ENCODE measurements at places on chromosomes 5 and 9.

DNA sequence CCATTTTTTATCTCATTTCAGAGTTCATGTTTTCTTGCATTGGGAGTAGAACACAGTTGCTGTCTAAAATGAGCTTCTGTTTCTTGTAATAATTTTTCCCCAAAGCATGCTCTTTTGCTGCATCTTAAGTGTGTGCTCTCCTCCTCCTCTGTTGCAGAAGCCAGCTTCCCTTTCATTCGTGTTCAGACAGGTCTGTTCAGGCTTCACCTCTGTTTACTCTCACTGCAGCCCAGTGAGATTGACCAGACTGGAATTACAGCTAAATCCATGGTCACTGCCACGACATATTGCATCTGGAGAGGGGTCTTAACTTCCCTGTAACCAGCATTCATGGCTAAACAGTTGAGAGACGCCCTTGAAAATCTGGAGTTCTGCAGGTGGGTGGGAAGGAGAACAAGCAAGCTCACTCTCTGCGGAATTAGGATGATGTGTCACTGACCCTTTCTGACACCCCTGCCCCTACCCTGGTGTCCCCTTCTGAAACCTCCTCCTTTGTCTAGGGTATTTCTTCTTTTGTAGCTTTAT is 223.2 kb downstream of the FSTL4 start:
- no peak for DNase-seq

DNA sequence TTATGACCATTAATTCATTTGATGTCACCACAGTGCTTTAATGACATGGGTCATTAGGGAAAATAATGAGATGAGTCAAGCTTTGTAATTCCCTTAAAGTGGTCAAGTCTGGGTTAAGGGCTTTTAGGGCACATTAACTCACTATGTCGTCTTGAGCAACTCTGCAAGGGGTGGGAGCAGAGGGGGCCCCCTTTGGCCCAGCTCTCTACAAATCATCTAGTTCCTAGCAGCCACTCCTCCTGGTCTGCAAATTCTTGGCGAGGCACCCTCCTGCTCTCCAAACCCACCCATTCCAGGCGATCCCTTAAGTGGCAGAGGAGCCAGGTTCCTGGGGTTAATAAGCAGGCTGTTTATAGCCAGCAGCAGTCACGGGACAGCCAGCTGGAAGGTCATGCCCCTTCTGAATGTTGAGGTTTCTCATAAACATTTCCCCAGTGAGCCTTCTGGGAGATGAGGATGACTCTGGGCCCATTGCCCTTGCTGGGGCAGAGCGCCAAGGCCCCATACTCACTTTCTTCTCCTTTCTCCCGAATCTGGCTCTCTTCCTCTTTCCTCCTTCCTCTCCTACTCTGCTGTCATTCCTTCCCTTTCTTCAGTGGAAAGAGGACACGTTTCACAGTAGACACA is 14.3 kb upstream of the GPX3 start:
- no peak for DNase-seq

DNA sequence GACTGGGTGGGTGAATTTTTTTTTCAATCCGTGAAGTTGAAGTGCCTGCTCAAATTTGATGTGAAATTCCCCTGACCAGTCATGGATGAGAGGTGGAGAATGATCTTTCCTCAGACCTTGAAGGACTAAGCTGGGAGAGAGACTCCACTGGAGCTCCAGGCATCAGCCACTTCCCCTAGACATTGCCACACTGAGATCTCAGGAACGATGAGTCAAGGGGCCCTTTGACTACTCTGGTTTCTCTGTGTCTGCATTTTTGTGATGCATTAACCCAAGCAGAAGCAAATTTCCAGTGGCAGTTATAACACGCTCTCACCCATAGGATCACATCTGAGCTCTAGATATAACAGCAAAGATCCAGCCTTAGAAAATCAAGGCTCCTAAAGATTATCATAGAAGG is 171.2 kb upstream of the KIF2A start:
- DNase-seq = no peak

DNA sequence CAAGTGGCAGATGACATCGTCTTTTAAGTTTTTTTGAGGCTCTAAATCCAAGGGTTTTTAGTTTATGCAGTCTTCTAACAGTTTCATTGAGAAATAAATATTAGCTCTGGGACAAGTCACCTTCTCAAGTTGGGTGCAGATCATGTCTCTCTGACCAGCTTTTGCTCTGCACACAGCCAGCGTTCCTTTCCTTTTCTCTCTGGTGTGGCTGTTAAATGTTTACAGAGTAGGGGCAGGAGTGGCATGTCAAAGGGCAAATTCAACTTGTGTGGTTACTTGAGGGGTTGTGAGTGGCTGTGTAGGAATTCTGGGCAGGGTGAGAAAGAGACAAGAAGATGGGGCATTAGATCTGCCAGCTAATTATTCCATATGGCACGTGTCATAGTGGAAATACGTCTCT is 187.5 kb upstream of the HMHB1 start:
- DNase-seq = no peak

GRCh38 chr5:154374264-154374663 is 71.5 kb upstream of the SAP30L start:
- no peak for DNase-seq

GRCh38 chr9:135605238-135605781 is 34.0 kb downstream of the GLT6D1 start:
- DNase-seq = no peak

- peak; percentile 1 for DNase-seq
These were observed 845.9 kb downstream of the CDH9 start for GRCh38 chr5:26192486-26192885.

GRCh38 chr5:933251-933861 is 40.7 kb downstream of the TRIP13 start:
- no peak for DNase-seq

GRCh38 chr9:69391946-69392345 is 66.9 kb downstream of the ENTREP1 start:
- DNase-seq = no peak

- DNase-seq = no peak
These were observed 103.5 kb downstream of the ANGPTL2 start for GRCh38 chr9:127018935-127019334.

- no peak for DNase-seq
These were observed 87.5 kb upstream of the TLE1 start for GRCh38 chr9:81776834-81777233.

DNA sequence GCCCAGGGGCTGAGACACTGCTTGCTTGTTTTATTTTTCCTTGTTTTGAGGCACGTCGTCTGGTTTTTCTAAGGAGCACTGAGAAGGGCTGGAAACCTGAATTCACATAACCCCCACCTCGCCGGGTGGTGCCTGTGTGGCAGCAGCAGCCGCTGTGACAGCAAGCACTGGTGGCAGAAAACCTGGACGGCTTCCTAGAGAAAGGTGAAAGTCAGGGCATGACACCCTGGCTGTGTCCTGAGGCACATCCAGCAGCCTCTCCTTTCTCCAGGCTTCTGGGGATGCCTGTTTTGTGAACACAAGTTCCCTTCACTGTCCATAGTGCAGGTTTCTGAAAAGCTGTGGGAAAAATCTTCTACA is 29.2 kb downstream of the MRPL36 start:
- DNase-seq = no peak

DNA sequence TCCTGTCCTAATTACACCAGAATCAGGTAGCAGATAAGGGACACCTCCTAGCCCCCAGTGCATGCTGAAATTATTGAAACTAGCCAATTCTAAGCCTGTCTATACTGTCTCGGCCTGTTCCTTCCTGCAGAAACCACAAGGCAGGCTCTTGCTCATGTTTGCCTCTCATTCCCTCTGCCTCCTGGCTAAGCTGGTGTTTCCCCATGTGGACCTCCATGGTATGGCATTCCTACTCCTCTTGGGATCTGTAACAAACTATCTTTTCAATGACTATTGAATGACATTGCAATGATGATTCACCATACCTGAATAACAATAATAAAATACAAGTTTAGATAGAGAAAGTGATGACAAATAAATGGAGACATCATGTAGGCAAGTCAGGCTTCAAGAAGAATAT is 35.6 kb upstream of the ADAMTS16 start:
- DNase-seq = no peak

All from A549 (cell line).